A549 treated with AZD2906 at 1 μM for 4 hours (cell line): ENCODE measurements at places on chromosomes 12 and 14. TPM values are rescaled to one million over a fixed set of nuclear protein-coding genes. Genes with fewer than 3 reads are reported as not detected.

Gene SLC17A8
- 0.02 to 0.06 TPM in 2 of 5 replicates, not detected in the others for total RNA-seq

Gene PROX2
- total RNA-seq = not detected in 5 replicates

Gene NUDT14
- 22.3 to 49.6 TPM (median 43.3 TPM) in 5 replicates for total RNA-seq

Gene CLEC7A
- total RNA-seq = not detected in 5 replicates

Gene BMAL2
- 11.3 to 17.4 TPM (median 13.6 TPM) in 5 replicates for total RNA-seq

Gene HOXC12
- 0.03 TPM in 2 of 5 replicates, not detected in the others for total RNA-seq

Gene OASL
- 1.8 to 3.6 TPM (median 2.5 TPM) in 5 replicates for total RNA-seq

Gene CIPC
- total RNA-seq = 5.9 to 8.5 TPM (median 6.5 TPM) in 5 replicates

Gene CMA1
- total RNA-seq = not detected in 5 replicates

Gene TEX52
- not detected in 5 replicates for total RNA-seq

Gene ZC3H14
- 56.4 to 63.6 TPM (median 62.2 TPM) in 5 replicates for total RNA-seq

Gene ADAMTS20
- not detected in 5 replicates for total RNA-seq

Gene A2ML1
- not detected in 5 replicates for total RNA-seq

Gene ENDOU
- total RNA-seq = 0.02 to 0.07 TPM (median 0.05 TPM) in 4 of 5 replicates, not detected in the other

Gene TMPRSS12
- total RNA-seq = not detected in 5 replicates

Gene WIF1
- not detected in 5 replicates for total RNA-seq

Gene CELA1
- not detected in 5 replicates for total RNA-seq

Gene FGFR1OP2
- 25.1 to 30.9 TPM (median 26.4 TPM) in 5 replicates for total RNA-seq

Gene SLC4A8
- total RNA-seq = 0.91 to 1.5 TPM (median 1.3 TPM) in 5 replicates

Gene HOXC11
- 0.59 to 0.85 TPM (median 0.80 TPM) in 5 replicates for total RNA-seq

Gene KRT74
- total RNA-seq = 0.02 to 0.03 TPM in 2 of 5 replicates, not detected in the others

Gene DHRS4L2
- 23.3 to 33.2 TPM (median 30.8 TPM) in 5 replicates for total RNA-seq

Gene OTX2
- not detected in 5 replicates for total RNA-seq

Gene PPFIBP1
- 15.8 to 25.2 TPM (median 20.6 TPM) in 5 replicates for total RNA-seq

Gene CPM
- total RNA-seq = 4.6 to 6.7 TPM (median 5.2 TPM) in 5 replicates

Gene KCNMB4
- total RNA-seq = 0.28 to 0.49 TPM (median 0.34 TPM) in 5 replicates

Gene TMEM179
- 0.29 to 0.54 TPM (median 0.39 TPM) in 5 replicates for total RNA-seq

Gene CIROP
- not detected in 5 replicates for total RNA-seq
